ENCODE measurements at places on chromosomes 7 and 10.

DNA sequence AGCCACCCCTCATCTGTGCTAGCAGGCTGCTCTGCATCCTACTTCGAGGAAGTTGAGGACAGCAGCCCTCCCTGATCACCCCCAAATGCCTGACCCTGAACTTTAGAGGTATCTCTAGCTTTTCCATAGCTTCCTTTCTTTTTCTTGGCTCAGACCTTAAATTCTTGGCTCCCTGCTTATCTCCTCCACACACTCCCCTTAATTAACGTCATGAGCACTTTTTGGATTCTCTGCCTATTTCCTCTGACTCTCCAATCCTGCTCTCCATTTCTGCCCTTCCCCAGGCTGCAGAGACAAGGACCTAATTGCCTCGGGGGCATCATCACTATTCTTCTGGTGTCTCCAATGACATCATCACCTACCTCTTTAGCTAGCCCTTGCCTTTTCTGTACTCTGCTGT is 40.8 kb upstream of the SEC61G start:
- no peak for DNase-seq

DNA sequence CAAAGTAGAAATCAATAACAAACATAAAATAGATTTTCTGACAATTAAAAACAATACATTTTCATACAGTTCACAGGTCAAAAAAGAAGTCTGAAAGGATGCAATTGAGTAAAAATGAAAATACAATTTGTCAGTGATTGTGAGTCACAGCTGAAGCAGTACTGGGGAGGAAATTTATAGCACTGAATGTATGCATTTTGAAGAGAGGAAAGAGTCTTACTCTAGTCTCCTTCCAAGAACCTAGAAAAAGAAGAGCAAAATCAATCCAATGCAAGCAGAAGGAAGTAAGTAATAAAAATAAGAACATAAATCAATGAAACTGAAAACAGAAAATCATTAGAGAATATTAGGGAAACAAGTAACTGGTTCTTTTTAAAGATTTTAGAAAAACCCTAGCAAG is 507.2 kb upstream of the IGFBP3 start:
- DNase-seq: no peak

DNA sequence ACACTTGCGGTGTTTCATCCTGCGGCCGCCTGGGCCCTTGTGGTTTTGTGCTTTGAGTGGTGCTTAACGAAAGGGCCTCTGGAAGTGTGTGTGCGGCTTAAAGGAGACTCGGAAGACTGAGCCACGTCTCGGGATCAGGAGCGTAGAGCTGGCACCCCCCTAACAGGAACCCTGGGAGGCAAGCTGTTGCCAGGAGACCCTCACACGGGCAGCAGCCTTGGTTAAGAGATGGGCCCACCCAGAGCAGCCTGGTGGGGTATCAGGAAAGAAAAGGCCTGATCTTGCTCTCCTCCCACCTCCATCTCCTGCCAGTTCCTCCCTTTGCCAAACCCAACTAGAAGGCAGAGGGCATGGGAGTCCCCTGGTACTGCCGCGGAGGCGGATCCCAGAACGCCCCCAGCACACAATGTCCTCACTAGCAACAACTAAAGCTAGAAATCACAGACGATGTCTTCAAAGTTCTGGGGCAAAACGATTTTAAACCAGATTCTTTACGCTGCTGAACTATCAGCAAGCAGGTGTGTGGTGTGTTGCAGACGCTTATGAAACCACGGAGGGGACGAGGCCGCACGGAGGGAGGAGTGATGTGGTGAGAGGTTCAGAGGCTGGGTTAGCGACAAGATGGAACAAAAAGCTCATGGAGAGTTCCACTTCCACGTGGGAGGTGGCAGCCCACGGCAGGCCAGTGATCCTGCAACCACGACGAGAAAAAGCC is 67.0 kb upstream of the INPP5A start:
- DNase-seq: no peak

GRCh38 chr7:868189-868486 is 8.2 kb upstream of the GET4 start:
- no peak for DNase-seq

DNA sequence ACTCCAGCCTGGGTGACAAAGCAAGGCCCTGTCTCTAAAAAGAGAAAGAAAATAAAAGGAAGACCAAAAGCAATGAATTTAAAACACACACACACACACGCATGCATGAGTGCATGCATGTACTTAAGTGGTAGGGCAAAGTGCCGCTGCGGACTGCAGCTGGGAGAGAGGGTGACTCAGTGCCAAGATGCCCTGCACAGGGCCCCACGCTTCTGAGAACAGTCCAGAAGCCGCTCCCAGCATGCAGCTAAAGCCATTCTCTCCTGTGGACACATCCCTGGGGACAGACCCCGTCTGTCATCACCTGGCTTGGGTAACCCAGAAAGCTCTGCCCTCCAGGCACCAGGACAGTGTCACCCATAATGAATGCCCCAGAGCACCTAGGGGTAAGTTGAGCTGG is 61.0 kb upstream of the MYL10 start:
- no peak for DNase-seq

DNA sequence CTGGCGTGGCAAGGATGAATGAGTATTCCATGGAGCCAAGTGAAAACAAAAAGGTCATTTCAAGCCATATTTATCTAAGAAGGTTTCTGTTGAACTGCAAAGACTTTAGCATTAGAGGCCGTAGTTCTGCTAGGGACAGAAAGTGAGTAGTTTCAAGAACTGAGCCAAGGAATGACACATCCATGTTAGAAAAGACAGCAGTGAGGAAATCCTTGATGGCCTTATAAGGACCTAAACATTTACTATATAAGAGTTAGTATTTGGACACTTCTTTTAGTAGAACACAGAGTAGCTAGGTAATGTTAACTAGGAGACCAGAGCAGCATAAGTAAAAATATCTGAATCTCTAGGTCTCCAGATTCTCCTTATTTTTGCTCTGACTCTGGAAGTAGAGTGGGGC is 329.8 kb upstream of the SEMA3D start:
- no peak for DNase-seq

DNA sequence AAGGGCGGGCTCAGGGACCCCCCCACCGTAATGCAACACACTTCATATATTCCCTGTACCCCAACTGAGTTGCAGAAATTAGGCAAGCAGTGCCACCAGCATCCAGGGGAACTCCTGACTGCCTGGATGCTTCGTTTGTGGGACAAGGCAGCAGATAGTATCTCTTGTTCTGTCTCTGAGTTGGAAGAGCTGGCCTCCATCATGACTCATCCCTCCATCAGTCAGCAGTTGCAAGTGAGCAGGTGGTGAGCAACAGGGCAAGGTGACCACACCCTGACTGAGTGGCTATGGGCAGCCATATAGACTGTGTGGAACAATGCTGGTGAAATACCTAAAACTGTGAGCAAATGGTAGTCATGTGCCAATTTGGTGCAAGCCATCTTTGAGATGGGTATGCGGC is 22.8 kb upstream of the ADAMTS14 start:
- DNase-seq: no peak

- no peak for DNase-seq
Measured at GRCh38 chr7:144497282-144497681, 93.8 kb upstream of the NOBOX start.

- DNase-seq: no peak
Measured at GRCh38 chr10:122561212-122561611, 658 bp downstream of the DMBT1 start.

DNA sequence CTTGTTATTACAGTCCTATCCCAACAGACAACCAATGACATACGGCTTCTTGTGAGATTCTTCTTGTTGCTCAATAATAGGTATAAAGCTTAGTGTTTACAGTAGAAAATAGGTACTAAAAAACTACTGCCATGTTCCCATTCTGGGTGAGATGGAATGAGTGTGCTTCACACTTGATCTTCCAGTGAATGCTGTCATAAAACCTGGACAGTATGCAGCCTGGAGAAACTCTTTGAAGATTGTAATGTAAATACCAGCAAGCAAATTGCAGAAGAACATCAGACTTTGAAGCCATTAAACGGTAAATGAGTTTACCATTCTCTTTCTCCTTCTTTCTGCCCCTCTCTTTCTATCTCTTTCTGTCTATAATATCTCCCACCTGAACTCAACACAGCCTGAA is 663.7 kb upstream of the COBL start:
- DNase-seq: no peak

DNA sequence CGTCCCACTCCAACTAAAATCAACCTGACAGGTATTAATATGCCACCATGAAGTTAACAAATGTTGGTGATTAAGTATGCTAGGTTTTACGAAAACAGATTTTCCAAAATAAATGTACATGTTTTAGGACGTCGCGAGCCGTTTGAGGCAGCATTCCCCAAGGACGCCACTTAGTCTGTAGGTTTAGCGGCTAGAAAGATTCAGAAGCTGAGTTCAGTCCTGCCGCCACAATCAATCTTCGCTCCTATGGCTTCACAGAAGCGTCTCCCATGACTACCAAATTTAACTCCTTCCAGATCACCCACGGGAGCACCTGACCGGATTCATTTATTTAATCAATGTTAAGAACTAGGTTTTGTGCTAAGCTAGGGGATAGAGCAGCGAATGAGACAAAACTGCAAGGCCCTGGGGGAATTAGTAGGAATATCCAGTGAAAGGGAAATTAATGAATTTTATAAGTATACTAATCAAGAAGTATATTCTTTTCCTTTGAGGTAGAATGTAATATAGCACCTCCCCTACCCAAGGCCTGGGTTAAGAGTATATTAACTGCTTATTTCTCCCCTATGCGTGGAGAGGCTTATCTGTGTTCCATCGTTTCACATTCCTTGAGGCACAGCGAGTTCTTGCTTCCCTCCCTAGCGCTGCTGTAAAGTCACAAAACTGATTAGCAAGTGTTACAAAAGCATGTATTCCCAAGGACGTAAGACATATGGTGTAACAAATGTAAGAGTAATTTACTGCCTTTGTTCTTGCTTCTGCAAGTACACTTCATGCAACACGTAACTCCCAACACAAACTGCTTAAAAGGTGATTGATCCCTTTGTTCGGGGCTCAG is 994 bp upstream of the CYP51A1 start:
- DNase-seq: peak; percentile 16

- no peak for DNase-seq
Measured at GRCh38 chr7:96719164-96719563, 9.5 kb upstream of the SEM1 start.

DNA sequence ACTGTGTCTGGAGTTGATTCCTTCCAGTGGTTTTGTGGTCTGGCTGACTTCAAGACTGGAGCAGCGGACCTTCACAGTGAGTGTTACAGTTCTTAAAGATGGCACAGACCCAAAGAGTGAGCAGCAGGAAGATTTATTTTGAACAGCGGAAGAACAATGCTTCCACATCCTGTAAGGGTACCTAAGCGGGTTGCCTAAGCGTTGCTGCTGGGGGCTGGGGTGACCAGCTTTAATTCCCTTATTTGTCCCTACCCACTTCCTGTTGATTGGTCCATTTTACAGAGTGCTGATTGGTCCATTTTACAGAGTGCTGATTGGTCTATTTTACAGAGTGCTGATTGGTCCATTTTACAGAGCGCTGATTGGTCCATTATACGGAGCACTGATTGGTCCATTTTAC is 13.2 kb downstream of the AKR1B15 start:
- peak; percentile 16 for DNase-seq

DNA sequence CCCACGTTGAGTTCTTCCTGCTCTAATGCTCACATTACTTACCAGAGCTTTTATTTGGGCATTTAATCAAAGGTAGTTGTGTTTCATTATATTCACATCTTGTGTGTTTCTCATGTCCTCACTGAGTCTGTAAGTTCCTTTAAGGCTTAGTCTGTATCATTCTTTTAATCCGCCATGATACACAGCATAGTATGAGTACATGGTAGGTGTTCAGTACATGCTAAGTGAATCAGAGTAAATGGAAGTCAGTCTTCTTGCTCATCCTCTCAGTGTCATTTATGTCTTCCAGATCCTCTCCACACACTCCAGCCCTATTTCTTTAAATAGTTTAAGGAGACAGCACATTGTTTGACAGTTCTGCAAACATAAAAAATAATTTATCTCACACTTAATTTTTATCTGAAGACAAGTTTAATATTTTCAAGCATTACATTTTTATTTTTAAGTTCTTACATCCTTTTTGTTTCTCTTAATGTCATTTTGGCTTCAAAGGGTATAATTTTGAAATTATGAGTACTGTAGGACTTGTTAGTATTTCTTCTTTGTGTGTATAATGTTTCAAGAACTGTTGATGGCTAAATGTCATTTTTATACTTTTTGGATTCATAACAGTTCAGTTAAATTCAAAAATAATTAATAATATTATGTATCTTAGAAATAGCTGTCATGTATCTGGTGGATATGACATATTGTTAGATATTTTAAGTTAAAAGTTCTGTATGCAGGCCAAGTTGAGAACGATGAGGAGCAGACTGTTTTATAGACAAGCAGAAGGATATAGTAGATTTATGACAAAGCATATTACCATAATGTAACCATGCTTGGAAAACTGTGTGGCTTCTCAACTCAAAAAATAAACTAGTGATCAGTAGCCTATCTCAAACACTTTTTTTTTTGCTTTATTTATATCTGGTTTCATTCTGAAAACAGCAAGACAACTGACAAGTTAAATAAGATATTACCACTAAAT is 342.7 kb downstream of the LRMDA start:
- no peak for DNase-seq

GRCh38 chr10:124338276-124338925 is 80.3 kb downstream of the OAT start:
- no peak for DNase-seq

- DNase-seq: peak; percentile 26
Measured at GRCh38 chr7:48875045-48875916, 49.1 kb upstream of the CDC14C start.

DNA sequence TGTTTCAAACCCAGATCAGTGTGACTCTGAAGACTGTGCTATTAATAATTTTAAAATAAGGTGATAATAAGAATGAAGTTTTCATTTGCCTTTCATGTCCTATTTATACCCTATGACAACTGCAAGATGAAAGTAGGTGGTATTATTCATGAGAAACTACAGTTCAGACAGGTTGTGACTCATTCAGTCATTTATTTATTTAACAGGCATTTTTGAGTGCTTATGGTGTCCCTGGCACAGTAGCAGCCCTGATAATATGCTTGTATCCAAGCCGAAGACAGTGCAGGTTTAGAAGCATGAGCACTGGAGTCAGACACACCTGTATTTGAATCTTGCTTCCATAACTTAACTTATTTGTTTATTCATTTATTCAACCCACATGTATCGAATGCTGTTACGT is 87.1 kb downstream of the FZD1 start:
- peak; percentile 78 for DNase-seq

DNA sequence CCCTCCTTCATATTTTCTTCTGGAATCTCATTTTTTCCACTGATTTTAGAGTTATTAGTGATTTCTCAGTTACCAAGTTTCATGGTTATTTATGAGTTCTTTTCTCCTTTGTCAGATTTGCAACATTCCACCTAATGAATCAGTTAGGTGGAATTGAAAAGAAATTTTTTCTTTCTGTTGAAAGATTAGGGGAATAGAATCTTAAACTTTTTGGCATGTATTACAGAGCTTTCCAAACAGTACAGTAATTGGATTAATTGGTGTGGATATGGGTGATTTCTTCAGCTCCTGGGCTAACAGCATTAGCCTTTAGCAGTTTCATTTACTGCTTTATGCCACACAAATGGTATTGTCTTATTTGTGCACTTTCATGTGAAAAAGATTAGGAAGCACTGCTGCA is 17.0 kb downstream of the STAM start:
- no peak for DNase-seq
